ENCODE measurements at places on chromosomes 1 and 21. TPM values are rescaled to one million over a fixed set of nuclear protein-coding genes. Genes with fewer than 3 reads are reported as not detected.

DNA sequence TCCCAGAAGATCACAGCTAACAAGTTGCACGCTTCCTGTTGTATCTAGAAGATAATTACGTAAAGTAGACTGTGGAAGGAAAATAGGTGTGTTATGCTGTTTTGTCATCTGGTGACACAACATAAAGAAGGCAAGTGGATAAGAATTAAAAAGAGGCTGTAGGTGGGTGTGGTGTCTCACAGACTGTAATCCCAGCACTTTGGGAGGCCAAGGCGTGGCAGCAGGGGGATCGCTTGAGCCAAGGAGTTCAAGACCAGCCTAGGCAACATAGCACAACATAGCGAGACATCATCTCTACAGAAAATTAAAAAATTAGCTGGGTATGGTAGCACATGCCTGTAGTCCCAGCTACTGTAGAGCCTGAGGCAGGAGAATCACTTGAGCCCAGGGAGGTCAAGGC is 17.9 kb upstream of the ZNF281 start:
- DNase-seq, result no peak
- peaks cover 12% of the 10 kb centered on the region for H3K4me1 ChIP-seq
- H3K27ac ChIP-seq, result no peak overlapping the region
- H3K36me3 ChIP-seq, result no peaks in the 10 kb centered on the region
- no peak overlapping the region for H3K4me3 ChIP-seq

- peaks cover 80% of the 10 kb centered on the region for H3K36me3 ChIP-seq
- H3K4me3 ChIP-seq, result no peak overlapping the region
- no peak overlapping the region for H3K27ac ChIP-seq
- H3K27me3 ChIP-seq, result no peaks in the 10 kb centered on the region
- H3K4me1 ChIP-seq, result peaks cover 1% of the 10 kb centered on the region
Observed at GRCh38 chr1:171532520-171532919, 47.2 kb downstream of the PRRC2C start.

TRIM17 gene
- 2.3 TPM for total RNA-seq

ISG20L2 gene
- total RNA-seq, result 52.2 TPM

Data from activated T-helper 2 cell treated with anti-CD3 and anti-CD28 coated beads, Interferon-gamma antibody, Interleukin-2, Interleukin-4, amounts not matched to agents 10 μg/mL and 5 μg/mL and 100 μg/mL, durations not matched to agents 14 hours and 24 hours and 36 hours (primary cell).